ENCODE measurements at places on chromosomes 12 and 14.
A peak's percentile ranks its signal among the peaks of the same experiment; 100 is the strongest.

- no peak for DNase-seq
Observed at GRCh38 chr12:76308866-76309265, 39.3 kb downstream of the BBS10 start.

DNA sequence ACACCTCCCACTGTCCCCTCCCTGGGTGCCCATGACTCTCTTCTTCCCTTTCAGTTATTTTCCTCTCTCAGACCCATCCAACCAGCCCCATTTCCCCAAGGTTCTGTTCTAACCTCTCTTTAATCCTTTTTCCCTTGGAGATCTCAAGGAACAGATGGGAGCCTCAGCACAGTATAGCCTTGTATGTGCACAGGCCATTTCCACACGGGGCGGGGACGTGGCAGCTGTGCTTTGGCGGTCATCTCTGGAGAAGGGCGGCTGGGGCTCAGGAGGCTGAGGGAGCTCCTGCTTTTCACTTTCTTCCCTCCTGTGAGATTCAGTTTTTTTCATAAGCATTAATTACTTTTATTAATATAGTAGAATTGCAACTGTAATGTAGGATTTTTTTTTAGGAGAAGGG, 212.2 kb downstream of the ZFP36L1 start:
- no peak for DNase-seq

DNA sequence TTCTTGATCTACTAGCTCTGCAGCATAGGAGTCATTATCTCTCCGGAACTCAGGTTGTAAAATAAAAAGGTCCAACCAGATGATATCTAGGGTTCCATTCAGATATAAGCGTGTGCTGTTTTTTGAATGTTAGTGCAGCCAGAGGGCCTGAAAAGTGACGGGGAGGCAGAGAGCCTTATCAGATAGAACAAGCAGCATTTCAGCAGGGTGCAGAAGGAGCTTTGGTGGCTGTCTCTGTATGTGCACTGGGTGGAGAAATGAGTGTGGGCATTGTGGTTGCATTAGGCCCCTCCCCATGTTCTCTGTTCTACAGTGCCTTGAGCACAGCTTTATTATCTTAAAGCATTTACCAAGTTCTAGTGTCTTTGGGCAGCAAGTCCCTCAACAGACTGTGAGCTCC, 275.1 kb downstream of the NRXN3 start:
- DNase-seq = no peak

DNA sequence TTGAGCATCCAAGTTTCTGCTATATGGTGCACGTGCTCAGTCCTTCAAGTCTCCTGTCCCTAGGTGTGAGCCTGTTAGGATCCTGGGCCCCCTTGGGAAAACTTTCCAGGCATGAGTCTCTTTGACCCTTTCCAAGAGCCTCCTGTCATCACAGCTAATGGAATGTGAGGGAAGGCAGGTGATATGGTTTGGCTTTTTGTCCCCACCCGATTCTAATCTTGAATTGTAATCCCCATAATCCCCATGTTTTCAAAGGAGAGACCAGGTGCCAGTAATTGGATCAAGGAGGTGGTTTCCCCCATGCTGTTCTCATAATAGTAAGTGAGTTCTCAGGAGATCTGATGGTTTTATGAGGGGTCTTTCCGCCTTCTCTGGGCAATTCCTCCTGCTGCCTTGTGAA, 265.5 kb downstream of the ATP23 start:
- no peak for DNase-seq

GRCh38 chr14:65318636-65319506, 93.7 kb upstream of the FUT8 start:
- DNase-seq = no peak

GRCh38 chr14:104141621-104142091, 3.3 kb downstream of the KIF26A start:
- no peak for DNase-seq

- DNase-seq = no peak
Observed at GRCh38 chr12:131850856-131851559, 22.8 kb downstream of the MMP17 start.

- DNase-seq = peak; percentile 62
Observed at GRCh38 chr12:49367381-49368239, at the start of gene SPATS2. TSS of gene SPATS2 (plus strand) at chr12:49367462. CDS start at chr12:49461013, 93,551 bp downstream.

DNA sequence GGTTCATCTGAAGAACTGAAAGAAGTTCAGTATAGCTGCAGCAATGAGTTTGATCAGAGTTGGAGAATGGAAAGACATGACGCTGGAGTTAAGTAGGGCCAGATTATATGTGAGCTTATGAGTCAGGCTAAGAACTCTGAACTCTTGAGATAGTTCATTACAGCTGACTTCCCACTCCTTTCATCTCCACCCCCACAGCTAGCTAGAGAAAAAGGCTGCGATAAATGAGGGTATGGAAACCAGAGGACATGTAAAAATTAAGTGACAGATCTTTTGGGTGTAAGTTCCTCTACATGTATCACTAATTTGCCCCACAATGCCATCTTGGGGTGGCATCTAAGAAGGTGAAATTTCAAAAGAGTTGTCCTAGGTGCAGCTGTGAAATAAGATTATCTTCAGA, 28.6 kb downstream of the PYM1 start:
- DNase-seq = no peak

DNA sequence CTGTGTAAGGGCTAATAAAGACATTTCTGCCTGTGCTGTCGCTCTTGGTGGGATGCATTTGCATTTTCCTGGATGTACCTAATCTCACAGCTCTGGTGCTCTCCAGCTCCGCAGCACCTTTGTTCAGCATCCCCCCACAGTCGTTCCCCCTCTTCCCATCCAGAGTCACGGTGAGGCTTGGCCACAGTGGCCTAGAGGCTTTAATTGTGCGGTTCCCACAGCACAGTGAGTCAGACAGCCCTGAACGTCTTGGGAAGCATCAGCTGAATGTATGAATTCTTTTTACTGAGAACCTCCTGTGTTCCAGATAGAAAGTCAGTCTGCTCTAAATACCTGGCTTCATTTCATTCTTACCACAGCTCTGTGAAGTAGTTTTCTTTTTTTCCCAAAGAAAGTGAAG, 28.7 kb downstream of the MLXIP start:
- DNase-seq = no peak

- no peak for DNase-seq
Observed at GRCh38 chr12:83808591-83808990, 1104.0 kb downstream of the SLC6A15 start.

DNA sequence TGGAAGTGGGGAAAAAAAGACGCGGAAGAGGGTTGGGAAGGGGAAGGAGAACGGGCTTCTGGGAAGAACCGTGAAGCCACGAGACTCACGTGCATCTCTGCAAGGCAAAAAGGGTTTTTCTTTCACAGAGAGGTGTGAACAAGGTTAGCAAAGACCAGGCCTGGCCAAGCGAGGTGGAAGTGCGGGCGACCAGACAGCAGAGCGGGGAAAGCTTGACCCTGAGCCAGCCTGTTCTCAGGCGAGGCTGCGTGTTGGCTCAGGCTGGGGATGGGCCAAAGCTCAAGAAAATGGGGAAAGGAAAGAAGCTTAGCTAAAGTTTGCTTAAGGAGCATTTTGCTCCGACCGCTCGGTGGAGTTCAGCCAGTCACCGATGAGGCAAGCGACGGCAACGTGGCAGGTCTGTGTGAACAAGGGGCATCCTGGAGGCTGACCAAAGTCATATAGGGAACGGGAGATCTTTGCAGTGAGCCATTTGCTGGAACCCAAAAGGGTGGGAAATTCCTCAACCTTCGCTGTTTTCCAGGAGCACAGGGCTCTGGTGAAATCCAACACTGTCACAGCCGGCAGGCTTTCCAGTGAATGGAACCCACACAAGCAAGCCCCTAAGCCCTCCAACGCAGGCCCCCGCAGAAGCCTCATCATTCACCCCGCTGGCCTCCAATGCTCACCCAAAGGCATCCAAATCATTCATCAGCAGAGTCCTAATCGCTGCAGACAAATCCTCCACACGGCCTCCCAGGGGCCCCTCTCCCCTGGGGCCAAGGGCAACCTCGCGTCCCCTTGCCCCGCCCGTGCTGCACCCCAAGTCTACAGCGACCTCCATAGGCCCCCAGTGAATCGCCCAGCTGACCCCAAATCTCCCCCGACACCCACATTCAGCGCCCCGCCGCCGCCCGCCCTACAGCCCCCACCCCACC, 754 bp downstream of the ZNF605 start:
- DNase-seq = peak; percentile 66

GRCh38 chr14:100728962-100729361, 2.3 kb downstream of the DLK1 start:
- no peak for DNase-seq

DNA sequence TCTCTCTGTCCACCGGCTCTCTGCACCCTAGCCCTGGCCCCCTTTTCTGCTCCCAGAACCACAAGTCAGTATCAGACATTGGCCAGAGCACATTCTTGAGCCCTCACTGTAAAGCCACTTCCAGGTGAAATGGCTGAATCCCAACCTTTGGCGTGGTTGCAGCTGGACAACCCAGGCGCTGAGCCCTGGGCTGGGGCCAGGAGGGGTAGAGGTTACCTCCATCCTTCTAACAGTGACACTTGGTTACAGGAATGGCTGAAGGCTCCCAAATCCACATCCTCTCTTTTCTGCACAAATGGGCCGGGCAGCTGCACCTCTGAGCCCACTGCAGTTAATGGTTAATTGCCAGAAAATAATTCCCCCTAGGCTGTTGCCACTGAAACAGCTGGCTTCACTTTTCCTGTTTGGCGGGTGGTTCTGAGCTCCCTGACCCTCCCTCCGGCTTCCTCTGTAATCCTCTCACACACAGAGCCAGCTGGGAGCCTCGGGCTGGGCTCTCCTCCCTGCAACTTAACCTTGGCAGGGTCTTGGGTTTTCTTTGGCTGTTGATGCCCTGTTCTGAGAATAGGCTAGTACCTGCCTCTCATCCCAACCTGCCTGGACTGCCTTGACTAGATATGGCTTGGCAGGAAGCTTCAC, 44.1 kb downstream of the TSPAN11 start:
- DNase-seq = no peak

- DNase-seq = peak; percentile 73
Observed at GRCh38 chr14:70654632-70655031, 12.9 kb downstream of the TTC9 start.

GRCh38 chr14:66746316-66747006, 238.5 kb downstream of the GPHN start:
- peak; percentile 21 for DNase-seq

- peak; percentile 39 for DNase-seq
Observed at GRCh38 chr14:22886500-22887259, 3.7 kb downstream of the REM2 start.

- no peak for DNase-seq
Observed at GRCh38 chr14:102500158-102500662, 9.4 kb downstream of the ANKRD9 start.

DNA sequence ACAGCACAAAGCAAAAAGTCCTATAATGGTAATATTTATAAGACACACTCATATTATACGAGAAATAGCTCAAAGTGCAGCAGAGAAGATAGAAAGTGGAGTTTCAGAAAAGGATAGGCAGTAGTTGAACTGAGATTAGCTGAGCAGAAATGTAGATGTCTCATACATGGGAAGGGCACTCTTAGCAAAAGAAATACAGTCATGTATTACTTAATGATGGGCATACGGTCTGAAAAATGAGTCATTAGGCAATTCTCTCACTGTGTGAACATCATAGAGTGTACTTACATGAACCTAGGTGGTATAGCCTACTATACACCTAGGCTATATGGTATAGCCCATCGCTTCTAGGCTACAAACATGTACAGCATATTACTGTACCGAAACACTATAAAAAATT, 671.3 kb downstream of the RPS29 start:
- DNase-seq = no peak

- DNase-seq = no peak
Observed at GRCh38 chr12:121793440-121793837, at the start of gene RHOF. TSS of gene RHOF (minus strand) at chr12:121793688. CDS start at chr12:121793633, 55 bp downstream.

GRCh38 chr14:43116341-43116740, 1390.7 kb downstream of the FSCB start:
- no peak for DNase-seq

- no peak for DNase-seq
Observed at GRCh38 chr14:74161526-74162158, 76.9 kb downstream of the LIN52 start.

- no peak for DNase-seq
Observed at GRCh38 chr12:89075880-89076540, 276.3 kb downstream of the DUSP6 start.

- no peak for DNase-seq
Observed at GRCh38 chr12:124227951-124228711, 66.8 kb upstream of the RFLNA start.

DNA sequence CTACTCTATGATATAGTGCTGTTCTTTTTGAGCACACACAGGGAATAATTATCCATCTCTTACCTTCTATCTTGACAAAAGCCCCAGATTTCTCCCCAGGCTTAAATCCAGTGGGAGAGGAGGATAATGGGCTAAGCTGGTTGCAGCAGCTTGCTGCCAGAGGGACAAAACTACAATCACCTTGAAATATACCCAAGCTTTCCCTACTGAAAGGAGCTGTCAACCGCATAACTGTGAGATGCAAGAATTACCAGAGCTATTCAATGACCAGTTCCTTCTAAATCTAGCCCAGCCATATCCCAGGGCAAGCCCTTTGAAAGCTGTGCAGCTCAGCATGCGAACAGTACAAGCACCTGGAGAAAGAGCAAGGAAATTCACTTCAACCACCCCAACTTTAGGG, 943 bp upstream of the MGAT4C start:
- peak; percentile 51 for DNase-seq

GRCh38 chr14:26594148-26594547, 3.7 kb downstream of the NOVA1 start:
- peak; percentile 65 for DNase-seq

DNA sequence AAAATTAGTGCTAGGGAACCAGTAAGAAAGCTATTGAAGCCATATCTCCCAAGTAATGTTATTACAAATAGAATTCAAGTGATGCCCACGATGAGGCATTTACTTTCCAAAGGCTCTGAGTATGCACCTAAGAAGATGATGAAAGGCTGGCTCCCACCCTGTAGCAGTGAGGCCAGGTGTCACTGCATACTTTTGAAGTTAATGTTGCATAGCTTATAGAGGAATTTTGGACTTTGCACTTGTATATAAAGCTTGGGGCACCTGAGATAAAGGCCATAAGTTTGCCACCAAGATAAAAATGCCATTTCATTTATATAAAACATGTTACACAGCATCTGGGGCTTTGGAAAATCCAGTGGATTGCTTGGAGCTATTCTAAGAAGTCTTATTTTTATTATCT, 96.2 kb downstream of the PTPRB start:
- DNase-seq = no peak

GRCh38 chr12:78146365-78146772, 315.7 kb downstream of the NAV3 start:
- DNase-seq = peak; percentile 68

GRCh38 chr14:85079842-85080730, 449.9 kb upstream of the FLRT2 start:
- no peak for DNase-seq

- no peak for DNase-seq
Observed at GRCh38 chr12:22631863-22632463, 7.0 kb downstream of the ETNK1 start.

- no peak for DNase-seq
Observed at GRCh38 chr14:61965030-61965745, 203.0 kb downstream of the SNAPC1 start.

GRCh38 chr12:19882346-19882745, 443.1 kb downstream of the AEBP2 start:
- no peak for DNase-seq

- no peak for DNase-seq
Observed at GRCh38 chr12:13152281-13152680, 44.2 kb upstream of the EMP1 start.

- DNase-seq = peak; percentile 28
Observed at GRCh38 chr12:132491138-132491663, 1.2 kb downstream of the FBRSL1 start.
